GM19239 (cell line): ENCODE measurements at places on chromosomes 6 and 20.
A peak's percentile ranks its signal among the peaks of the same experiment; 100 is the strongest.

DNA sequence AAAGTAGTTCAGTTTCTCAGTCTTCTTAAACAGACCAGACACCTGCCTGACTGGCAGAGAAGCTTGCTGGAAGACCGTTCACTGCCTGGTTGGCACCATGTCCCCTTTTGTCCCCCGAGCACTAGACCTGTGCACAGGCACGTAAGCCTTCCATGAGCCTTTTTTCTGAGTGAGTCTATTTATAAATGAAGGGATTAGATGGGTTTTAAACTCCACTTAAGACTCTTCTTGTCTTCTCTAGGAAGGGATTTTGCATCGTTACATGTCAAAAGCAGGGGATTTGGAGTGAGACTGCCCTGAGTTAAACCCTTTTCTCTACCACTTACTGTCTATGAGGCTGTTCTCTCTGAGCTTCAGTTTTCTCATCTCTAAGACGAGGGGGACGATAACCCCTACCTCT is 37.6 kb downstream of the STK35 start:
- DNase-seq = no peak

DNA sequence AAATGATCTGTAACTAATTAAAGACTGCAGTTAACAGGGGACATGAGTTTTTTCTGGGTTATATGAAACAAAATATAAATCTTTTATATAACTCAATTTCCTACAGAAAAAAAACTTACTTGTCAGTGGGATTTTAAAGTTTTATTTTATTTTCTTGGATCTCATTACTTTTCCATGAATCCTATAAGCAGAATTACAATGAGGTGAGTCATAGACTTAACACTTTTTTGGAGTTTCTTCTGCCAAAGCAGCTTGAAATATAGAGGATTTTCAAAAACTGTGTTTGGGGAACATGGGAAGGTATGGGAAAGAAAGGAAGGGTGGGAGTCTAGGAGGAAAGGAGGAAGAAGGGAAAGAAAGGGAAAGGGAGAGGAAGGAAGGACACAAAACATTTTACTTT is 130.7 kb downstream of the AIG1 start:
- no peak for DNase-seq

- DNase-seq = no peak
These were observed 245.2 kb downstream of the PKHD1 start for GRCh38 chr6:51842061-51842803.

DNA sequence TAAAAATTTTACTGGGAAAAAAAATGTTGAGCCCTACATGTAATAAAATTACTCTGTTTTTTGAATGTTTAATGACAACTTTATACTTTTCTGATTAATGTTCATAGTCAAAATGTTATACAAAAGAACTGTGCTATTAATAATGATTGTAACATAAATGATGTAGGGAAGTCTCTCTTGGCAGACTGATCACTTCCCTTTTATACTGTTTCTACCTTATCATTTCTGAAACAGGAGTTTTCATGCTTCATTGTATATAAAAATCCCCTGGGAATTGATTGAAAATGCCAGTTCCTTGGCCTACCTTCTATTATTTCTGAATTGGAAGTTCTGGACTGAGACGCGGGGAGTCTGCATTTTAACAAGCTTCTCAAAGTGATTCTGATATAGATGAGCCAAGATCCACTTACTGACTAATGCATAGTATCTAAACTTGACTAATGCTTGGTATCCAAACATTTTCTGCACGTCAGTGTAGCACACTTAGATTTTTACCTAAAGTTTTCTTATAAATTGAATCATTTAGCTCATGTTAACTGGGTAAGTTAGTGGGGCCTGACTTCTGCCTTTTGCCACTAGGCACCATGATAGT is 7.2 kb upstream of the HDAC2 start:
- DNase-seq = no peak

DNA sequence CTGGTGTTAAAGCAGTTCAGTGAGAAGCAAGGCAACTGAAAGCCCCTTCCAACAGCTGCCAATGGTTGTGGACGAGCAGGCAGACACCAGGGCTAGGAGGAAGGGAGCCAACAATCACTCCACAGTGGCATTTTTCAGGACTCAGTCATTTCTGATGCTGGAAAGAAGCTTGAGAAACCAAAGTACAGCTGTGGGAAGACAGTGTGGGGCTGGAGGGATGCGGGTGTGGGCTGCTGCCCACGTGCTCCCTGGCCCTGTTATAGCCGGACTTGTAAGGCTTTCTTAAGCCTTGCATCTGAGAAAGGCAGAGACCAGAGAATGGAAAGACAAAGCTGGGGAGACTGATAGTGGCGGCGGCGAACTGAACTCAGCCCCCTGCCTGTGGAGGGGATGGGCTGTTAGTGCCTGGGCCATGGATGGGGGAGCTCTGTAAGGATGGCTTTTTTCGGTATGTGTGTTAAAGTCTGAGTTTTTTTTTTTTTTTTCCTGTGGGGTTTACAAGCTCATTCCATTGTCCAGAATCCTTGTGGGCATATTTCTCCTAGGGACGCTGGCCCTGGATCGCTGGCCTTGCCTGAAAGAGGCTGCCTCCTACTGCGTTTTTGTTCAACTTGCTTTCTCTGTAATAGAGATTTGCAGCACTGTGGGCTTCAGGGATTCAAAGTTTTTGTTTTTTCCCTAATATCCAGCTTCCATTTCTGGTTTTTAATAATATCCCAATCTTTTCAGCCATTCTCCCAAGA is 91.7 kb downstream of the GJA10 start:
- DNase-seq = no peak

GRCh38 chr6:57265755-57266221 is 43.7 kb upstream of the RAB23 start:
- DNase-seq = no peak

GRCh38 chr6:109961611-109962041 is 16.5 kb upstream of the GPR6 start:
- no peak for DNase-seq

- no peak for DNase-seq
These were observed 45.6 kb downstream of the EYA4 start for GRCh38 chr6:133286765-133287164.

DNA sequence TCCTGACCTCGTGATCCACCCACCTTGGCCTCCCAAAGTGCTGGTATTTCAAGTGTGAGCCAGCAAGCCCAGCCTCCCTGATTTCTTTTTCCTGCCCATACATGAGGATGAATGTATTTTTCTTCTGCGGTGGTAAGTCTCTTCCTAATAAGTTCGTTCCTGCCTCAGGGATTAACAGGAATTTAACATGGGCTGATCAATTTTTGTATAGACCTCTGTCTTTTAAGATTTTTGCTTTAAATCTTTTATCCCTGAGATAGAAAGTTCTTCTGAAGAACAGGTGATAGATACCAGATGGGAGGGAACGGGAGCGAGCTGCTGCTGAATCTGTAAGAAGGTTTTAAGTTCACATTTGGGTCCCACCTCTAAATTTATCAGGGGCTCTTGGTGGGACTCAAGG is 7.0 kb upstream of the ZNFX1 start:
- no peak for DNase-seq

DNA sequence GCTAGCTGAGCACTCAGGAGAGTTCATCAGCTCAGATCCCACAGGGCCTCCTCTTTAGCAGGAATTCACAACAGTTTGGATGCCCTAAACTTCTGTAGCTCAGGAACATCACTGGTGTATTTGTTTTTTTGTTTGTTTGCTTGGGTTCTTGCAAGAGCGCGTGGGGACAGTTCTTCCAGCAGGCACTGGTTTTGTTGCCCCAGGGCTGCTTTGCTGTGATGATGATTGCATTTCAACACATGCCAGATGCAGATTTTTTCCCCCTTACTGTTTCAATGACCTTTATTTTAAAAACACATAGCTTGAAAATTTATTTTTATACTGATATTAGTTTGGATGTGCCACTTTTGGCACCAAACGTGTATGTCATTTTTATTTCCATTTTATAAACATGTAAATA is 77.1 kb downstream of the DHX35 start:
- no peak for DNase-seq

GRCh38 chr20:39880890-39881289 is 808.1 kb downstream of the MAFB start:
- DNase-seq = no peak

- no peak for DNase-seq
These were observed 129.2 kb downstream of the TENT5A start for GRCh38 chr6:81623106-81623759.

DNA sequence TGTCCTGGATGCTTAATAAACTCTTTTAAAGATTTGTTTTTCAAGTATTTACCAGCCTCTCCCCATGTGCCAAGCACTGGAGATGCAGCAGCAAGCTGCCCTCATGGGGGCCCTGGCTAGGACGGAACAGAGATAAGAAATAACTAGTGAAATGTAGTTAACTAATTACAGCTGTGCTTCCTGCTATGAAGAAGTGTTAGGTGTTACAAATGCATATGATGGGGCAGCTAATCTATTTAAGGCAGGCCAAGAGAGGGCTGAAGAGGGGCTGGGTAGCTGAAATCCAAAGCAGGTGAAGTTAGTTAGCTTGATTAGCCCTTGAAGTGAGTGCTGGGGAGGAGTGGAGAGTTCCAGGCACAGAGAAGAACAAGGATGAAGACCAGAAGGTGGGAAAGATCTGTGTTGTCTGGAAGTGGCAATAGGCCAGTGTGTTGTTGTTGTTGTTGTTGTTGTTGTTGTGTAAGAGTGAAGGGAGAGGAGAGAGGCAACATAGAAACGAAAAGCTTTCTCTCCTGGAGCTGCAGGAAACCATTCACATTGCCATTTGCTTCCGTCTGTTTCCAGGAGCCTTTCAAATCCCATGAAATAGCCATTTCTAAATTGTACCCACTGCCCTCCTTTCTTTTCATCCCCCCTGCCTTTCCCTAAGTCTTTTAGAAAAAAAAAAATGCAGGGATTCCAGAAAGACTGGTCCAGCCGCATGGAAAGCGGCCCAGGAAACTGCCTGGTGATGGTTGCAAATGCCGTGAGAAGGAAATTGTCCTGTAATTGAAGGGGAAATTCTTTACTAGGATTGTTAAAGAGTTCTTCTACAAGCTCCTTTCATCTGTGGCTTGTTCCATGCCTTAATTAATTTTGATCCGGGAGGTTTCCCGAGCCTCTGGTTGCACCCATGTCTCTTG is 119.6 kb downstream of the TFAP2C start:
- DNase-seq = no peak

- DNase-seq = no peak
These were observed 13.7 kb upstream of the RTF2 start for GRCh38 chr20:56454754-56455153.

- DNase-seq = no peak
These were observed 6.9 kb upstream of the OCSTAMP start for GRCh38 chr20:46557231-46557956.

- no peak for DNase-seq
These were observed 70.6 kb upstream of the SOX4 start for GRCh38 chr6:21522797-21523456.

DNA sequence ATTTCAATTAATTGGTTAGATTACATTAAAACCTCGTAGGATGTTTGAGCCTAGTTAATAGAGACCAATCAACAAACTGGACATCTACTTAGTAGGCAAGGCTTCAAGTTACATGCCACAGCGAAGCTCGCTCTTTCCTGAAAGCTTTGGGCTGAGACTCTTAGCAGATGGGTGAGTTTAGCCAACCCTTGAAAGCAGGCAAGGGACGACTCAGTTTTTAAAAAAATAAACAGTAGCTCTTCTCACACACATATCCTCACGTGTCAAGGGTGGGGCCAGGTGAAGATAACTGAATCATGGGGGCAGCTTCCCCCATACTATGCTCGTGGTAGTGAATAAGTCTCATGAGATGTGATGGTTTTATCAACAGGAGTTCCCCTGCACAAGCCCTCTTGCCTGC is 775 bp downstream of the MTFR2 start:
- DNase-seq = no peak

- no peak for DNase-seq
These were observed 61.0 kb upstream of the ARMH2 start for GRCh38 chr6:24859608-24860200.

DNA sequence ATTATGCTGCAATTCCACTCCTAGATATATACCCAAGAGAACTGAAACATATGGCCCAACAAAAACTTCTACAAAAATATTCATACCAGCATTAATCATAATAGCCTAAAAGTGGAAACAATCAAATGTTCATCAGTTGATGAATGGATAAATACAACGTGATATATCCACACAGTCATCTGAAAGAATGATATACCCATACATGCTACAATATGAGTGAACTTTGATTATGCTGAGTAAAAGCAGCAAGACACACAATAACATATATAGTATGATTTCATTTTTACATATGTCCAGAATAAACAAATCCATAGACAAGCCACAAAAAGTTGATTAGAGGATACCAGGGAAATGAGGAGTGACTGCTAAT is 30.7 kb downstream of the CDK19 start:
- DNase-seq = no peak

GRCh38 chr20:41171736-41172295 is 34.5 kb downstream of the PLCG1 start:
- DNase-seq = no peak

DNA sequence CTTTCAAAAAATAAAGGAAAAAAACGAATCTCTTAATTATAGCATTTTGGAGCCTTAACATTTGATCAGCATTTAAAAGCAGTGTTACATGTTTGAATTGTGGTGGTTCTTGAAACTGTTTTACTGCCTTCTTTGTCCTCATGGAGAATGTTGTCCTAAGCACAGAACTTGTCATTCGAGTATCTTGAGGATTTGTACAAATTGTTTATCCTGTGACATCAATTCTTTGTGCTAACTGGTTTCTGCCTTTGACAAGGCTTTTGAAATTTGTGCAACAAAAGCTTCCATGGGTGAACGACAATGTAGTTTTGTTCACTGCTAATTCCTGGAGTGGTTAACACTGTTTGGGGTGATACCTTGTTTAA is 130.8 kb downstream of the SCAF8 start:
- no peak for DNase-seq

GRCh38 chr20:50455656-50456451 is 54.3 kb upstream of the PTPN1 start:
- DNase-seq = no peak

DNA sequence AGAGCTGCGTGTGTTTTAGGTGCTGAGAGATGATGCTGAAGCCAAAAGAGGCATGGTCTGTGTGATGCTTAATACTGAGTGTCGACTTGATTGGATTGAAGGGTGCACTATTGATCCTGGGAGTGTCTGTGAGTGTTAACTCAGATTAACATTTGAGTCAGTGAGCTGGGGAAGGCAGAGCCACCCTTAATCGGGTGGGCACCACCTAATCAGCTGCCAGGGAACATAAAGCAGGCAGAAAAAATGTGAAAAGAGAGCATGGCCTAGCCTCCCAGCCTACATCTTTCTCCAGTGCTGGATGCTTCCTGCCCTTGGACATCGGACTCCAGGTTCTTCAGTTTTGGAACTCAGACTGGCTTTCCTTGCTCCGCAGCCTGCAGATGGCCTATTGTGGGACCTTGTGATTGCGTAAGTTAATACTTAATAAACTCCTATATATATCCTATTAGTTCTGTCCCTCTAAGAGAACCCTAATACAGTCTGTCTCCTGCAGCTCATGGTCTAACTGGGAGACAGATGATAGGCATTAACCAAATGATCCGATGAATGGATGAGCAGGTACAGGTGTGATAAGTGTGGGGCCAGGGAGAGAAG is 91.6 kb downstream of the TFAP2C start:
- DNase-seq = no peak

GRCh38 chr6:169990095-169991030 is 238.9 kb downstream of the ERMARD start:
- peak; percentile 39 for DNase-seq

GRCh38 chr6:71310261-71310660 is 21.6 kb downstream of the OGFRL1 start:
- no peak for DNase-seq
